ENCODE measurements at places on chromosomes 6 and 20.

DNA sequence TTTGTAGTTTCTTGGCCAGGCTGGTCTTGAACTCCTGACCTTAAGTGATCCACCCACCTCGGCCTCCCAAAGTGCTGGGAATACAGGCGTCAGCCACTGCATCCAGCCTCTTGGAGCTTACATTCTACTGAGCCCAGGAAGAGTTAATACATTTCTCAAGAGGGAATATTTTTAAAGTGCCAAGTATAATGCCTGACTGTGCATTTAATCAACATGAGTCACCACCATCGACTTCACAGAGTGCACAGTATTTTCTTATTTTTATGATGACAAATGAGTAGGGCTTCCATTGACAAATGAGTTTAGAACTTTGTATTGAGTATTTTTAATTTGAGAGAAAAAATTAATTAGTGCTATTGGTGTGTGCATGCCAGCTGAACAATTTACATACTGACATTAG, 72.2 kb downstream of the SASH1 start:
- DNase-seq, result no peak

GRCh38 chr6:31053873-31054272, 43.6 kb downstream of the MUC22 start:
- no peak for DNase-seq

GRCh38 chr6:130143709-130144108, 79.0 kb downstream of the SAMD3 start:
- no peak for DNase-seq

DNA sequence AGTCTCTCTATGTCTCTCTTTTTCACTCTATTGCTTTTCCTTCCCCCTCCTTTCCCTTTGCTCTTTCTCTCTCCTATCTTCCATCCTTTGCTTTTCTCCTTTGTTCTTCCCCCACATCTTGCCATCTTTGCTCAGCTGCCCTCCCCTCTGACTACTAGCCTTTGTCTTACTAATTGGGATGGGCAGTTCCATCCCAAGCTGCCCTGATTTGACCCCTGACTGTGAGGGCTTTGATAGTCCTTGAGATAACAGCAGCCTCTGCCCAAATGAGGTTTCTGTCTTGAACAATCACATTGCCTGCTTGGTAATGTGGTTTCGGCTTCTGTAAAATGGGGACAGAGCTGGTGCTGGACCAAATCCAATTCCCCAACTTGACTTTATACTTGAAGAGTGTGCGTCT, 327.7 kb downstream of the DHX35 start:
- no peak for DNase-seq

DNA sequence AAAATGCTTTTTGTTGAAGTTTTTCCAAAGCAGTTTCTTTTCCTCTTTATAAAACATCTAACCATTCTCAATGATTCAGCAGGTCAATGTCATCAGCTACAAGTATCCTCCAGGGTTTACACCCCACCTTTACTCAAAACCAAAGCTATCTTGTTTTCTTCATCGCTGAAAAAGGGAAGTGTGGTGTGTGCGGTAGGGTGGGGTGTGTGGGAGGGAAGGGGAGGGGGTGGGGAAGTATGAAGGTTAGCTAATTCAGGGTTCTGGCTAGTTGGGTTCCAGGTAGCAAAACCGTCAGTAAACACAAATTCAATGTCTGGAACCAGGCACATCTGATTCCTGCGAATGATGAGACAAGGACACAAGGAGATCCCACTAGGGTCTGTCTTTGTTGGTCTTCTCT, 189.6 kb downstream of the GJA10 start:
- DNase-seq, result no peak

GRCh38 chr6:15366003-15366535, 120.2 kb downstream of the JARID2 start:
- DNase-seq, result no peak

- DNase-seq, result no peak
Observed at GRCh38 chr6:70198785-70199184, 104.1 kb downstream of the COL9A1 start.

DNA sequence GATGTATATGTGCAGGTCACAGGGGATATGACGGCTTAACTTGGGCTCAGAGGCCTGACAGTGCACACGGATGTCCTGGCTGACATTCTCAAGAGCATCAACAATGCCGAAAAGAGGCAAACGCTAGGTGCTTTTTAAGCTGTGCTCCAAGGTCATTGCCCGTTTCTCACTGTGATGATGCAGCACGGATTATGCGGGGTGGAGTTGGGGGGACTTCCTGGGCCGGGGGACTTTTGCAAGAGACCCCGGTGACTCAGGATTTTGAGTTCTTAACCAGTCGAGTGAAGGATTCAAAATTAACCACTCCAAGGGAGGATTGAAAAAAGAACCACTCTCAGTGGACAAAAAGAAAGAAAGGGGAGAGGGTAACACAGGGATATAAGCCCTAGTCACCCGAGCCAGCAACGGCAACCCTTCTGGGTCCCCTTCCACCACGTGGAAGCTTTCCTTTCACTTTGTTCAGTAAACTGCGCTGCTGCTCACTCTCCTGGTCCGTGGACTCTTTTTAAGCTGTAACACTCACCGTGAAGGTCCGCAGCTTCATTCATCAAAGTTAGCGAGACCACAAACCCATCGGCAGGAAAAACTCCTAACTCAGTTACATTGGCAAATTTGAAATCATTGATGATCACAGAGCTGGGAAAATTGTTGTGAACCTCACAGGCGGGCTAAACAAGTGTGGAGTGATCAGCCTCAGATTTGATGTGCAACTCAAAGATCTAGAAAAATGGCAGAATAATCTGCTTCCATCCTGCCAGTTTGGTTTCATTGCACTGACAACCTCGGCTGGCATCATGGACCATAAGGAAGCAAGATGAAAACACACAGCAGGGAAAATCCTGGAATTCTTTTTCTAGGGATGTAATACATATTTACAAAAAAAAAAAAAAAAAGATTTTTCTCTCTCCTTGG, 199.3 kb downstream of the ARID1B start:
- peak; percentile 52 for DNase-seq
